ENCODE measurements at places on chromosomes 5 and 9.

- no peak for DNase-seq
Observed at GRCh38 chr9:129173296-129174101, 4.6 kb downstream of the IER5L start.

- DNase-seq, result no peak
Observed at GRCh38 chr5:6786786-6787495, 73.7 kb downstream of the TENT4A start.

- DNase-seq, result no peak
Observed at GRCh38 chr5:9411142-9411541, 134.7 kb downstream of the SEMA5A start.

GRCh38 chr5:106525438-106525837, 1145.3 kb downstream of the EFNA5 start:
- DNase-seq, result no peak

GRCh38 chr5:158589939-158590338, 509.8 kb downstream of the EBF1 start:
- DNase-seq, result no peak

GRCh38 chr9:129418451-129418850, 202.4 kb downstream of the C9orf50 start:
- no peak for DNase-seq
